ENCODE measurements at places on chromosomes 2 and 18.
A peak's percentile ranks its signal among the peaks of the same experiment; 100 is the strongest.

DNA sequence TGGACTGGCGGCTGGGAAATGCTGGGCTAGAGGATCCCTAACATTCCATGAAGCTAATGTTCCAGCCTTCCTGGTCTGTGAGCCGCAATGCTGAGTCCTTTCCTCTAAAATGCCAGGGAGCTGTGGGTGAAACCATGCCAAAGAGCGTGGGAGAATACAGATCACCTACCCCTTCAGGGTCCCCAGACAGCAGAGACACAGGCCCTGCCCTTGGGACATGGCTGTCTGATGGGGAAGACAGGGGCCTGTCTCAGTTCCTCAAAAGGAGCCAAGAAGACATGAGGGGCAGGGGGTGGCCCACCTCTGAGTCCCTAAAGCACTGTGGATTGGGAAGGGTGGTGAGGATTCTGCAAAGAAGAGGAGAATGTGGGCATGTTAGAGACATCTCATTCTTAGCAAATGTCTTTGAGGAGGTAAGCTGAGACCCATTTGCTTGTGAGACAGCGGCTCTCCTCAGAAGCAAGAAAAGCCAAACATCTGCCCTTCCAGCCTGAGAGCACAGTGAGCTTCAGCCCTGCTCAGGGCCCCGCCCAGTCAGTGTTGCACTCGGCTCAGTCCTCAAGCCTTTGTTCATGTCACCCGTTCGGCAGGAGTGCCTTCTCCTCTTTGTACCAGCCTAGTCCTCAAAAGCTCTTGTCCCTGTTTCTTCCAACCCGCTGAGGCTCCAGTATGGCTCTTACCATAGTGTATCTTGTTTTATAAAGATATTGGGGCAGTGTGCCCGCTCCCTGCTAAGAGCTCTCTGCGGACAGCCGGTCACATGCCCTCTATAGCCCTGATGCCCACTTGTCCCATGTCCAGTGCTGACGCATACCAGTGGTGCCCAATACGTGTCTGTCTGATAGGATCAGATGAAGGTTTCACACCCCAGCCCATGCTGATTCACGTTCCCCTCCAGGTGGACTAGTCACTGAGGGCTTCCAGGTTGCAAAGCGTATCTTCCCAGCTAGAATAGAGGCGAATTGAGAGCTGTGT lies 286.2 kb downstream of the CYP26B1 start:
- no peak for DNase-seq

- no peak for DNase-seq
Measured at GRCh38 chr18:31720867-31721266, 36.5 kb upstream of the B4GALT6 start.

DNA sequence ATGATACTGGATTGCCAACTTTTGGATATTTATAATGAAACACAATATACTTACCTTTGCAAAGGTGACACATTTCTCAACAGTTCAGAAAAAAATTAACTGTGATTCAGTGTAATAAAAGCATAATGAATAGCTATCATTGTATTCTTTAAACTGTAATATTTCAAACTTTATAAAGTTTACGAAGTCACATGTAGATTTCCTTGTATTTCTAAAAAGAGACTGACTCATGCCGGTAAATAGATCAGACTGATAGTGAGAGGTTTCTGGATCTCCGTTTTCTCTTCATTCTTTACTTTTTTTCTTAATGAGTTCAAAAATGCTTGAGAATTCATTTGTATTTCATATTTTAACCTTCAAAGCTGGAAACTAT lies 70.1 kb downstream of the EML4 start:
- no peak for DNase-seq

DNA sequence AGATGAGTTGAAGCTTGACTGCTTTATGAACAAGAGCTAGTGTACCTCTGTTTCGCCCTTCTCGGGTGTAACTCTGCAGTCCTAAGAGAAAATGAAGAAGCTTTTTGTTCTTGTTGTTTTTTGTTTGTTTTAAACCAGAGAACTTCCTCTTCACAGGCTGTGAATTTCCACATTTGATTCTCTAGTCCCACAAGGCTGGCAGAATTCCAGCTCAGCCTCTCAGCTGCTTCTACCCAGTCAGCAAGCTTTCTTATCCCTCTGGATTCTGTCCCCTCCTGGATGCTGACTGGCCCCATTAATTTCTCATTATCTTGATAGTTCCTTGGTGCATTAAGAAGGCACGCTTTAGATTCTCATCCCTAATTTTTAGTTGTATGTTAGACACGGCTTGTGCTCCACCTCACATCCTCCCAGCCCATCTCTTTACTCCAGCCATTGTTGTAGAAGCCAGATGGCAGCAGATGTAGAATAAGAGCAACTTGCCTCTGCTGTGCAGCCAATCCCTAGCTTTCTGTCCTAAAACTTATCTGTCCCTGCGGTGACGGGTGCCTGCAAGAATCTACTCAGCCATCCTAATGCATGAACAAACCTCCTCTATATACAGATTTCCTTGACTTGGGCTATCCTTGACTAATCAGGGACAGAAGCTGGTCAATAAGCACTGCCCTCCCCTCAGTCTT lies 12.3 kb upstream of the RESP18 start:
- peak; percentile 43 for DNase-seq

DNA sequence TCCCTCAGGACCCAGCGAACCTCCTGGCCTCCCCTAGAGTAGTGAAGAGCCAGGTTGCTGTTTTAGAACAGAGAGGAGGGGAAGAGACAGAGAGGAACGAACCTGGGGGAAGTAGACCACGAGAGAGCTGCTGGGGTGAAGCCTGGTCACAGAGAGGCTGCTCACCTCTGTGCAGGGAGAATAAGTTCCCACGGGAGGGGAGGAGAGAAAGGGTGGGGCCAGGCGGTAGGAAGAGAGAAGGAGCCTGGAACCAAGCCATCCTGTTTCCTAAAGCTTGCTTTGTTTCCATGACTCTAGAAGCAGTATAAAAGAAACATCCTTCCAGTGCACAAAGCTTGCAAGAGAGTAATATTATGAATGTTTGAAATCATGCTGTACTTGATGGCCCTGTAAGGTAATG lies 147.9 kb downstream of the MYT1L start:
- no peak for DNase-seq

- no peak for DNase-seq
Measured at GRCh38 chr18:60892855-60893254, 440.4 kb upstream of the CDH20 start.

DNA sequence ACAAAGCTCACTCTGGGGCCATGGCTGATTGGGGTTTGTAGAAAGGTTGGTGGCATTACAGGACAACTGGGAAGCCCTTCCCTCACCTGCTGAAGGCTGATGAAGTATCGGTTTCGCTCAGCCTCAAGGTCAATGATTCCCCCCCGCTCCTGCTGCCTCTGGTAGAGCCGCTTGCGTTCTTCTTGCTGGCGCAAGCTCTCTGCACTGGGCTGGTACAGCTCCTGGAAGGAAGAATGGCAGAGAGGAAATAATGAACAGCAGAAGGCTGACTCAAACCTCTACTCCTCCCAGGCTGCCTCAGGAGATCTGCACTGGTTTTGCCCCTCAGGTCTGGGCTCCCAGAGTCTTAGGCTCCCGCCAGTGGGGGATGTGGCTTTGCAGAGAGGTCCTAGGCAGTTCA lies 5.2 kb downstream of the BCS1L start:
- no peak for DNase-seq

GRCh38 chr18:39770399-39770798 lies 2184.6 kb upstream of the PIK3C3 start:
- DNase-seq: no peak

DNA sequence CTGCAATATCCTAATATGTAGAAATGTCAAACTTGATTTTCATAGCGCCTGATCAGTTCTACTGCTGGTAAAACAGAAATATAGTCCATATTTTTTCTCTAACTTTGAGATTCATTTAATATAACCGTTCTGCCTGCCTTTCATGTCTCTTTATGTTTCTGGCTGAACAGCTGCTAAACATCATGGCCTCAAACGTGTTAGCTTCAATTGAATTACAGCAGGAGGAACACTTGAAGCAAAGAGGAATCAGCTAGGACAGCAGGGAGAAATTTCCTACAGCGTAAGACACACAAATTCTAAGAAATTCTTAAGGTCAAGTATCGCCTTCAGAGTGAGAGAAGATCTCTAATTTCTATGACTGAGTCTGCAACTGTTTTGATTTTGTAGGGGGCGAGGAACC lies 433.2 kb downstream of the FBXO15 start:
- no peak for DNase-seq

- no peak for DNase-seq
Measured at GRCh38 chr18:25648716-25649260, 296.8 kb upstream of the ZNF521 start.

DNA sequence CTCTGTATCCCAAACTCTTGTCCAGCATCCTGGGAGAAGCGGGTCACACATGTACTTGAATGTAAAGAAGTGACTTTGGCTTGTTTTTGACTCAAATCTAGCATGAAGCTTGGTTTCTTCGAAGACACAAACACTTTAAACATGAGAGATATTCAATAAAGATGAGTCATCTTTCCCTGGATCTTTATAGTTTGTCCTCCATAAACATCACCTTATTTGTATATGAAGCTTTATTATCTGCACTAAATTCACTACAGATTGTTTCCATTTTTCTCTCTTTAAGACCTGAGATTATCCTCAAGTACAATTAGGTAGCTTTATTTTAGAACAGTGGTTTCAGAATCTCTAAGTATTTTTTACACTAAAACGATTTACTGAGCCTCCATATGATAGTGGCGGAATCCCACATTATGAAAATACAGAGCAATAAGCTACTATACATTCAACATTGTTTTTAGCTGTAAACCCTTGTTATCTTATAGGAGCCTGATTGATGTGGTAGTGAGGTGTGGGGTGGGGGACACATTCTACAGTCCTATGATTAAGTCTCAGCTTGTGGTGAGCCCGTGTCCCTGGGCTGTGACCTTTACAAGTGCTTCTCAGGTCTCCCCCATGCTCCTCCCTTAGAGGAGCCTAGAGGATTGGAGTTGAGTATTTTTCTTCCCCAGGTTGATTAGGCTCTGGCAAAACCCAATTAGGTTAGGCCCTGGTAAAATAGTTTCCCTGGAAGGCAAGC lies 79.6 kb upstream of the RAPGEF4 start:
- no peak for DNase-seq

- peak; percentile 51 for DNase-seq
Measured at GRCh38 chr2:197378494-197379307, 56.1 kb downstream of the SF3B1 start.

DNA sequence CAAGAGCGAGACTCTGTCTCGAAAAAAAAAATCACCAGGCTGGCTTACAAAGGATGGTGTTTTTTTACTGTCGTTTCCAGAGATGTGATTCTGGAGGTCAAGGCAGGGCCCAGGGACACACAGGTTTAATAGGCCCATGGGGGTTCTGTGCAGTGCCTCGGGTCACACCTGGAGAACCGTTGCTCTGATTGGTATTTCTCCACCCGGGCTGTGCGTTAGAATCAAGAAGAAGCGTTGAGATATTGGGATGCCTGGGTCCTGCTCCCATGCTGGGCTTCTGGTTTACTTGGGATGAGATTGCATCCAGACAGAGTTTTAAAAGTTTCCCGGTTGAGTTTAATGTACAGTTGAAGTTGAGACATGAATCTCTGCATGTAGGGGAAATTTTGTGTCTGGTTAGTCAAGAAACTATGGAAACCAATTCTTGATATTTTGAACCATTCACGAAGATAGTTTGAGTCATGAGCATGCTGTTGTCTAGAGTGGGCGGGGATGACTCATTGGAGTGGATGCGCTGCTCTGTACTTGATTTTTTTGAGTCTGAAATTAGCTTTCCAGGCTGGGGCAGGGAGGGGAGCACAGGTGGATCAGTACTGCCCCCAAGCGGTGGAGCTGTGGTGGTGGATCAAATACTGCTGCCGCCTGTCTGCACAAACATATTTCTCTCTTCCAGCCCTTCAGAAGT lies 50.1 kb downstream of the GREB1 start:
- DNase-seq: peak; percentile 90

DNA sequence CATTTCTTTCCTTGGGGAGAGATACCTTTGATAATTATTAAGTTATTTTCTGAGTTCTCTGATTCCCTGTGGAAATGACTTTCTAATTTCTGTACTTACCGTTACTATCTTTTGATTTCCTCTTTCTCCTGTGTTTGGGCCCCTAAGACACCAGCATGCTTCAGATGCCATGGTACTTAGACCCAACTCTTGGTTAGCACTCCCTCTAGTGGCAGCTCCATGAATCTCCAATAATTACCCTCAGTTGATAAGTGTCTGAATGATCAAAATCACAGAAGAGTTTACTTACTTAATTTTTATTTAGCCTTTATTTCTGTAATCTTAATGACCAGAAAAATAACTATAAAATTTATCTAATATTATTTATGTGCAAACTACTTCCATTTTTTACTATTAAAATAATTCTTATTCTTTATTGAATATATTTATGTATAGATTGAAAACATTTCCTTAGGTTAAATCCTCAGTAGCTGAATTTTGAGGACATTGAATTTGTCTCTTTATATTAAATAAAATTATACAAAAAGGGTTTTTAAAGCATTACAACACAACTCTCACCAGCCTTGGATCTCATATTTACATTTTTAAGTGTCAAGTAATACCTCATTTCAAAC lies 300.4 kb downstream of the KCNS3 start:
- DNase-seq: peak; percentile 58

DNA sequence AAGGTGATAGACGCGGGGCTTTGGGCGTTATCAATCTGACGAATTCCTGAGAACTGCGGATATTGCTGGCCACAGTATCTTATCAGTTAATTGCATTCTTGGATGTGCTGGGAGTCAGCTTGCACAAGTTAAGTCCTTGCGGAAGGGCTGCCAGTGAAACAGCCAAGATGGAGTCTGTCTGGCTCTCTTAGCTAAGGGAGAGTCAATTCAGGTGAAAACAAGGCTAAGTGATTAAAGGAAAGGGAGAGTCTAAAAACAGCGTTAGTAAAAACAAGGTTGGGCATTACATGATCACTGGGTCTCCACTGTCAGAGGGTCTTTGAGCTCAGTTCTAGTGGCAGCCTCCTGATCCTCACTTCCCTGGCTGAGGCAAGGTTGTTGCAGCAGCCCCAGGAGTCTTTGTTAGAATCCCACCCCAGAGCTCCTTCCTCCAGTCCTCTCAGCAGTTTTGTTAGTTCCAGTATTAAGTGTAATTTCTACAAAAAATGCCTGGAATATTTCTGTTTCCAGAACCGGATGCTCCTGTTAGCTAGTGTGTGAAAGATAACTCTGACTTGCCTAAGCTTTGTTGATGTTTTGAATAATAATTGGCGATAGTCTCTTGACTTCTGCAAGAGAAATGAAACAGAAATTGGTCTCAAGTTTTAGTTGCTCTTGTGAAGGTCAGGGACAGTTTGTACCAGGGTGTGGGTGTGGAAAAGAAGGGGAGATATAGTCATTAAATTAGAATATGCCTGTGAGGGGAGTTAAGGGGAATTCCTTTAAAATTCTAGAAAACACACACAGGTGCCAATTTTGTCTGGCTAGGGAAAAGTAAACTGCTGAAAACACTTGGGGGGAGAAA lies 10.6 kb downstream of the CFLAR start:
- no peak for DNase-seq

DNA sequence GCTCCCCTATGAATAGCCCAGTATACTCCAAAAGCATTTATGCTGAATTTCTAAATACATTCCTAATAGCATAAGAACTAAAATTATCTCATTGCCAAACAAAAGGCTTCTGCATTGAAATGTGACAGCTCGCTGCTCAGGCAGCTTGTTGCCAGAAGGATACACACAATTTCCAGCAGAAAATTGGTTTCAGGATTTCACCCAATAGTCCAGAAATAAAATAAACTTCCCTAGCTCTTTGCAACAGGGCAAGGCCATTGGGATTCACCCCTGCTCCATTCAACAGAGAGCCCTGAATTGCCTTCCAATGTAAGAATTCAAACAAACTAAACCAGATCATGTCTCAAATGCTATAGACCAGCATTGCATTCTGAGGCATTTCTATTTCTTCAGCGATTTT lies 70.7 kb downstream of the RBM43 start:
- no peak for DNase-seq
